ENCODE measurements at places on chromosomes 1 and 21.
A peak's percentile ranks its signal among the peaks of the same experiment; 100 is the strongest.

GRCh38 chr1:12208764-12209494, 20.9 kb upstream of the VPS13D start:
- peak; percentile 89 for DNase-seq

DNA sequence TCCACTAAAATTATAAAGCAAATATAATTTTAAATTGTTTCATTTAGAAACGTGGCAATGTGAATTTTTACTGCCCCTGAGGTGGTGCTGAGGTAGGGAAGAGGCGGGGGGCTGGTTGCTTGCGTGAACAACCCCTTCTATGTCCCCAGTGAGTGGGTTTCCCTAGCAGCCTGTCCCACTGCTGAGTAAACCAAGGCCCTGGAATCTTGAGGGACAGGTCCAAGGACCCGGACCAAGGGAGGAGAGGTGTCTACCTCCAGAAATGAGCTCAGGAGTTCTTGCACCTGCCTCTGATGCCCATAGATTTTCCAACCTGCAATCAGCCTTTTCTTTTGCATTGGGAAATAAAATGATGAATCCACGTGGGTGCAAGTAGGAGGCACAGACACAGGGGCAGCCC, 649 bp upstream of the LDLRAD1 start:
- no peak for DNase-seq

DNA sequence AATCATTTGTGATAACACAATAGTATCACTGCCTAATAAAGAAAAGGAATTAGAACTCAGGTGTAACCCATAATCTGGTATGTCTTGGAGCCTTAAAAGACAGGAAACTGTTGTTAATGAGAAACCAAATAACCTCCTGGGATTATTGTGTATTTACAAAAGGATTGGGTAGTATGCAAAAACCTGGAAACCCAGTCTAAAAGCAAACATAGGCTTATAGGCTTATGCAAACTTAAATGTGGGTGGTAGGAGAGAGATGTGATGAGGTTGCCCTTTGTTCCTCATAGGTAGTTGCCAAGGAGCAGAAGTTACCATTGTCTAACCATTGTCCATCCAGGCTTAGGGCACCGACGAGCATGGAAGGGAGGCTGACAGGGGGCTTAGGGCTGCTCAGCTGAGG, 165.8 kb downstream of the AK5 start:
- no peak for DNase-seq

DNA sequence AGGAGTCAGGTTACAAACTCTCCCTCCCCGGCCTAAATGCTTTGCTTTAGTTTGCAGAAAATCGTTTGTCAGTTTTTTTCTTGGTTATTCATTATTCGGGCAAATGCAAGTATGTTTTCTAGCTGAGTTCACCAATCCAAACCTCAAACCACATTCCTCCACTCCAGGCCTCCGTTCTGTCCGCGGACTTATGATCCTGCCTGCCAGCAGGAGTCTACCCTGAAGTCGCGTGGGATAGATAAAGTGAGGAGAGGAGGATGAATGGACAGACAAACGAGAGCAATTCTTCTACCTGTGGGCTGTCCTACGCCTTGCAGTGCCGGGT, 1.3 kb downstream of the ADAMTS1 start:
- DNase-seq = no peak

- DNase-seq = no peak
Observed at GRCh38 chr1:62364721-62365120, 45.5 kb upstream of the KANK4 start.

GRCh38 chr1:40876891-40877290, 14.7 kb upstream of the CITED4 start:
- no peak for DNase-seq

- no peak for DNase-seq
Observed at GRCh38 chr1:2248127-2248826, 20.2 kb downstream of the SKI start.

- no peak for DNase-seq
Observed at GRCh38 chr1:219757890-219758289, 145.0 kb upstream of the ZC3H11B start.

GRCh38 chr1:8426996-8427395, 109.1 kb downstream of the SLC45A1 start:
- no peak for DNase-seq
